ENCODE measurements at places on chromosomes 6 and 20.

- peak; percentile 62 for DNase-seq
Measured at GRCh38 chr6:37038292-37039198, 33.1 kb downstream of the FGD2 start.

GRCh38 chr6:70846207-70846835 lies 110.5 kb downstream of the B3GAT2 start:
- no peak for DNase-seq

DNA sequence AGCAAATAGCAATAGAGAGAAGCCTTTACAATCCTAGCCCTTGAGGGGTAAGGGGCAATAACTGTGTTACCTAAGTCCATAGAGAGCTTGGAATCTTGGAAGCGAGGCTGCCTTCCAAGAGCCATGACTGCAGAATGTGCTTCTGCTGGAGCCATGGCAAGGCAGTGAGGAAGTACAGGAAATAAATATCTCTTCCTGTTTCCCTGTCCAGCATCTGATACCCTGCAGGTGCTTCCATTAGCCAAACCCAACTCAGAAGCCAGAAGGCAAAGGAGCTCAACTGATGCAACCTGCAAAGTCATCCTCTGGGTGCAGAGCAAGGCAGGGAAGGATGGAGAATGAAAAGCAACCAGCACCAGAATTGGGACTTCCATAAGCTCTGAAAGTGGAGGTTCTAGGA lies 41.0 kb upstream of the KLHL31 start:
- DNase-seq, result no peak

DNA sequence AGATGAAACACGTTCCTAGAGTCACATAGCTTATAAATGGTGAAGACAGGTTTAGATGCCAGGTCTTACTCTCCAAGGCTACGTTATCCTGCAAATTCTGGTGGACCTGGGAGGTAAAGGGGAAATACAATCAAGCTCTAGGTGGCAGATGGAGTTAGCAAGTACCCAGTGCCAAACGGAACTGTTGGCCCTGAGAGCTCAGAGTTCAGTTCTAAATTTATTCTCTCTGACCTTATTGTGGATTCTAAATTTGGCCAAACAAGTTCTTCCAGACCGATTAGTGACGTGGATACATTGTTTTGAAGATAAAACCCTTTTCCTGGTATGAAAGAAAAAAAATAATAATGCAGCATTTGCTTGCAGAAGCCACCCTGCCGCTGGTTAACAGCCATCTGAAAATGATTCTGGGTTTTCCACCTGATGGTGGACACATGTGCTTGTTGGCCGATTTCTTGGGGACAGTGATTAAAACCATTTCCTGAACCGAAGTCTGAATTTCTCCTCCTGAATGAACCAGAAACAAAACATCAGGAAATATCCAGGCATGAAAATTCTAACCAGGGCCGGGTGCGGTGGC lies 32.5 kb downstream of the RIPOR3 start:
- no peak for DNase-seq

DNA sequence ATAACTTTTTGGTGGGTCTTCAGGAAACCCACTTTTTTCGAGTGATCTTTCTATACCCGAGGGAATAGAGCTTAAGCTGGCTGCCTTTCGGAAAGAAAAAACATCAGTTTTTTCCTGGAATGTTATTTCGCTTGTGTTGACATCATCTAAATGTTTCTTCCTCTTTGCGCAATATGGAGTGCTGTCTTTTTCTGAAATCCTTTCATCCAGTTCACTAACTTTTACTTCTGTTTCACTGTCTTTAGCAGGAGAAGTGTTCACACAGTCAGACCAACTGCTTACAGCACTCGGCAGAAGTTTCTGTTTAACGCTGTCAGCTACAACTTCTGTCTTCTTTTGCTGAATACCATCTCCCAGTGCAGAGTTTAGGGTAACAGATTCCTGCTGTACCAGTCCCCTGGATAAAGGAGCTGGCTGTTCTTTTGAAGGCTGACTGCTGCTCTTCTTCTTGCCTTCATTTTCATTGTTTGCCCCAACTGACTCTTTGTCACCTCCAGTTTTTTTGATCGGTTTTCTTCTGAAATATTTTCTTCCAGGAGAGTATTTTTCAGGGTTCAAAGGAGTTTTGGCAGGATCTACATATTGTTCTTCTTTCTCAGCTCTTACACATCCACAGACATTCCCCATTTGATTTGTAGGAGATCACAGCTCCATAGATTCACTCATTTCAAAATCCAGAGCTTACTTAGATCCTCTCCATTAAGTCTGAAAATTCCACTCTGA lies 50.0 kb upstream of the DST start:
- peak; percentile 66 for DNase-seq

DNA sequence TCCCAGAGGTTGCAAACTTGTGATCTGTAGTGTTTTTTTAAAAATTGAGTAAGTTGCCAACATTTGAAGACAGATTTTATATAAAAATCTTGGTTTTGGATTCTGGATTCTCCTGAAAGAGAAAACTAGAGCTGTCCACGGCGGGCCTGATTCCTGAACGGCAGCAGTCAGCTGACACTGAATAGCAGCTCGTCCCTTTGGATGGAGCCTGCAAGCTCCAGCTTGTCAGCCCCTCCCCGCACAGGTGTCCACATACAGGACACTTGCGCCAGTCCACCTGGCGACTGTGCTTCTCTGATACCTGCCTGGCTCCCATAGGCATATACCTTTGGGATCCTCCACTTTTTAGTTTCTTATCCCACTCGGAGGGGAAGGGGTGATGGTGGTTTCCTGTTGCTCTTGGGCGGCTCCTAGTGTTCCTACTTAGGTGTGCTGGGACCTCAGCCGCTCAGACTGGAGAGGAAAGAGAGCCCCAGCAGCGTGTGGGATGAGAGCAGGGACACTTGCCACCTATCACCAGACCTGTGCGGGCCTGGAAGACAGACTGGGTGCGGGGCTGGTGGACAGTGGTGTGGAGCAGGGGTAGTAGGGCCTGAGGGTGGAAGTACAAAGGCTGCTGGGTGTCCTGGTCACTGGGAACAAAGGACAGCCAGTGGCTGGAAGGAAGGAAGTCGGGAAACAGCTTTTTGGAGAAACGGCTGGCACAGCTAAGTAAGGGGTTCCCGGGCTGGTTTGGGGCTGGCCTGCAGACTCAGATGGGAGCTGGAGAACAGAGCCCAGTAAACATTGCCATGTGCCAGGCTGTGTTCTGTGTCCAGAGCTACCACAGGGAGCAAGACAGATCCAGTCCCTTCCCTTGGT lies 18.3 kb downstream of the GHRH start:
- no peak for DNase-seq

DNA sequence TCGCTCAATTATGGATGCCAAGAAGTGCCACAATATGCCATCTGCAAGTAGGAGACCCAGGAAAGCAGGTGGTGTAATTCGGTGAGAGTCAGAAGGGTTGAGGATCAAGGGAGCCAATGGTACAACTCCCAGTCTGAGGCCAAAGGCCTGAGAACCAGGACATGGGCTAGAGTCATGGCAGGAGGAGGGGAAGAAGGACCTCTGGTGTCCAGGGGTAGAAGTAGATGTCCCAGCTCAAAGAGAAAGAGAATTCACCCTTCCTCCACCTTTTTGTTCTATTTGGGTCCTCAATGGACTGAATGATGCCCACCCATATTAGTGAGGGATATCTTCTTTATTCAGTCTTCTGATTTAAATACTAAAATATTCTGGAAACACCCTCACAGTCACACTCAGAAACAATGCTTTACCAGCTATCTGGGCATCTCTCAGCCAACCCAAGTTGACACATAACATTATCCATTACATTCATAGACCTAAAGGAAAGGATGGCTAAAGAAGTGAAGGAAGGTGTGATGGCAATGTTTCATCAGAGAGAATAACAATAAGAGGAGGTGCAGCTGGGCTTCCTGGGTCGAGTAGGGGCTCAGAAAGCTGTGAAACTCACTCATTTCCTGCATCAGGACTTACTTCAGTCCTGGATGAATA lies 21.2 kb upstream of the HLA-DQA1 start:
- no peak for DNase-seq

DNA sequence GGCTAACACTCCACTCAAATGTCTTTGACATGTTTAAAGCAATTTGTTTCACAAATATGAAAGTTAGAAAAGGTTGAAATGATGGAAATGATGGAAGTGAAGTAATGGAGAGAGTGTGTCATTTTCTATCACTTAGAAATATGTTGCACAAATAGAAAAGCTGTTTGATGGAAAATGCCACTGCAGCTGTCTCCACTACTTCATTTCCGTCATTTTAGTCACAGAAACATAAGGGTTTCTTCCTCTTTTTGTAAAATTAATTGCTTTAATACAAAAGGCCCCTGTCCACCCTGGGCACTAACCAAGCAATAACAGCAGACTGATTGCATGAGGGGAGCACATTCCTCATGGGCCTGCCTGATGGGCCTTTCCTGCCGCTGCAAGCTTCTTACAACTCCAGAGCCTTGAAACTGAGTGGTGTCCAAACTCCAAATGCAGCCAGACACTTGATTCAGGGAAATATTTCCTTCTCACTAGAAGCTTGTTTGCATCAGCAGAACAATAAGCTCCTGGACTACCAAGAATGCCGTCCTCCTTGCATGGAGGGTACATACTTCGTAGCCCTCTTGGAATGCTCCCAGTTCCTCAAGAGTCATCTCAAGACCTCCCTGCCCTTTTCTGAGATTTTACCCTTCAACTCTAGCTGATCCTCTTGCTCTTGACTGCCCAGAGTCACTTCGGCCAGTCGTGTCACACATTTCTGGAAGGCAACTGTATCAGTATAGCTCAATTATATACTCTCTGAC lies 36.1 kb downstream of the F13A1 start:
- no peak for DNase-seq

- DNase-seq, result no peak
Measured at GRCh38 chr20:22512911-22513489, 71.4 kb downstream of the FOXA2 start.

DNA sequence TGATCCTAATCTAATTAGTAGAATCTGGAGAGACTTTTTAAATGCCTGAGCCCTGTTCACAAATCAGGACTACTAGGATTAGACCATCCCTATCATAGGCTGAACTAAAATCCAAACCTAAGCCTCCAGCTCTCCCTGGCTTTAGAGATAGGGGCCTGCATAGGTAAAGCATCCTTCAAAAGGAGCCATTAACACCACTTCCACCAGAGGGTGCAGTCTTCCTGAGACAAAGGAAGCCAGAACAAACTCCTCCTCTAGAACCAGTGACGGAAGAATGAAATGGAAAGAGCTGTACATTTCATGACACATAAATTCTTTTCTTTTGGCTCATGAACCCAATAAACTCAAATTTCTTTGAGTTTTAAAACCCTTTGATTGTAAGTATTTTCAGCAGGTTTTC lies 291.2 kb upstream of the ADGRB3 start:
- DNase-seq, result peak; percentile 77

- no peak for DNase-seq
Measured at GRCh38 chr6:35719404-35719829, 17.4 kb upstream of the ARMC12 start.

- no peak for DNase-seq
Measured at GRCh38 chr6:23243854-23244253, 674.5 kb downstream of the HDGFL1 start.

GRCh38 chr6:79446006-79446405 lies 91.2 kb downstream of the LCA5 start:
- DNase-seq, result no peak

- no peak for DNase-seq
Measured at GRCh38 chr20:32397567-32398084, 39.5 kb downstream of the ASXL1 start.

Data from fibroblast of upper back skin (primary cell).